ENCODE measurements at places on chromosomes 6 and 20.

- DNase-seq: no peak
Observed at GRCh38 chr20:59775687-59776055, 157.8 kb downstream of the SYCP2 start.

- DNase-seq: no peak
Observed at GRCh38 chr6:39416728-39417127, 94.2 kb upstream of the KCNK16 start.

- DNase-seq: peak; percentile 89
Observed at GRCh38 chr6:119147101-119148053, 68.9 kb upstream of the FAM184A start.

- no peak for DNase-seq
Observed at GRCh38 chr6:96015518-96016333, at the start of gene FUT9. FUT9 (plus strand) TSS chr6:96015974; CDS start chr6:96203156, 187,182 bp downstream.

- no peak for DNase-seq
Observed at GRCh38 chr20:39338469-39339376, 376.6 kb downstream of the DHX35 start.

- no peak for DNase-seq
Observed at GRCh38 chr6:137036566-137037300, 8.0 kb downstream of the IL20RA start.

Data from activated CD4-positive, alpha-beta T cell treated with anti-CD3 and anti-CD28 coated beads, Interleukin-2, Interleukin-4, amounts not matched to agents 100 ng/mL and 50 ng/mL, durations not matched to agents 16 hours and 8 hours (primary cell).